Activated gamma-delta T cell treated with Interleukin-2 at 50 U/mL for 16 hours (primary cell): ENCODE measurements at places on chromosomes 2 and 18.

- DNase-seq: no peak
Measured at GRCh38 chr18:76610933-76611749, 116.1 kb upstream of the ZNF516 start.

- no peak for DNase-seq
Measured at GRCh38 chr18:2354292-2354691, 217.0 kb downstream of the METTL4 start.

- DNase-seq: no peak
Measured at GRCh38 chr2:152222975-152223637, 47.5 kb upstream of the STAM2 start.

DNA sequence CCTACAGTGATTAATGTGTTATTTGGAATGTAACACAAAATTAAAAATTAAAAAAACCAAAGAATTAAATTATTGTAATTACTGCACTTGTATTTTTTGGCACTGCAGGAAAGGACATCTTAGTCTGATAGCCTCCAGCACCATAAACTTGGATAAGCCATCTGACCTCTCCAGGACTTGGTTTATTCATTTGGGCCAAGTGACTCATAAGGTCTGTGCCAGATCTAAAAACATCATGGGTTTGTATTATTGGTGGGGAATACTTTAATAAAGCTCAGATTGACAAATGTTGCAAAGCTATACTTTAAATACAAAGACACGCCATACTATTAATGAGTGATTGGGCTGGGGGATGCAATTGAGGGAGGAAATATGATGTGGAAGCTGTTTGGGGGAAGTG lies 225.2 kb downstream of the ZNF521 start:
- no peak for DNase-seq

GRCh38 chr2:118672571-118673158 lies 174.8 kb downstream of the EN1 start:
- no peak for DNase-seq

DNA sequence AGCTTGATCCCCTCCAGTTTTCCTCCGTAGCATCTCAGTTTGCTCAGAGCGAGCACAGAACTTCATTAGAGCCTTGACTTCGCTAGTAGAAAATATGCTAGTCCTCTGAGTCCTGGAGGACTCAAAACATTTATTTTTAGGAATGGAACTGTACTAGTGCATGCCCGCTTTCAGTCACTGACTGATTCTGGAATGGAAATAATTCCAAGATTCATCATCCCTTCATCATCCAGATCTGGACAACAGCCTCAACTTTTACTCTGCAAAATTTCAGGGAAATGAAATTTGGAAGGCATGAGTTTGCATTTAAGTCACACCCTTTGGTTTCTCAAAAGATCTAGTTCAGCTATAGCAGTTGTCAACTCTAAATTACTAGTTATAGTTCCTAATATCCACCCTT lies 304.6 kb downstream of the XIRP2 start:
- DNase-seq: no peak

DNA sequence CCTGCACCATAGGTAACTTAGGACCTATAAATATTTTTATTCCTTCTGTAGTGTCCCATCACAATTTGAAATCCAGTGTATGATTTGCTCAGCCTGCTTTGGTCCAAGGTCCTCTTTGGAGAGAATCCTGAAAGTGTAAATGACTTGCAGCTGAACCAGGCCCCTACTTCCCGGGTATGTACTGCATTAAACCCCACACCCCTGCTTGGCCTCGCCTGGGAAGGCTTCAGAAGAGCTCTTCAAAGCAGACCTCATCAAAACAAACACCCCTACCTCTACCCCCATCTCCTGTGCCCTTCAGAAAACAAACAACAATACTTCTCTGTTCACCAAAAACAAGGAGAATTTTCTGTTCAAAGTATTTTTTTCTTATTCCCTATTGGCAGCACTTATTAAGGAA lies 9.5 kb upstream of the SPTBN1 start:
- DNase-seq: no peak

DNA sequence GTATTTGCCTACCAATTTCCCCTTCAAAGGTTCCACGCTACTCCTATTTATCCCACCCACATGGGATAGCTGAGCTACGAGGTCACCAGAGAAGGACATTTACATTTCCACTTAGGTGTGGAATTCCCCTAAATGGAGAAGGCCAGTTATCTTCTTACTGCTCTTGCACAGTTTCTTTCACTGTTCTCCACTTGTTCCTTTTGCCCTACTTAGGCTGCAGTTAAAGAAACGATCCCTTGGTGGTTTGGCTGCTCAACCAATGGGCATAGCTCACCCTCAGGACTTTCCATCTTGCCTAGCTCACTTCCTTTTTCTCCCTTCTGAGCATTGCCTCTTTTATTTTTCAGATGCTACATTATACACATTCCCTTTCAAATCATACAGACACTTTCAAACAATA lies 11.2 kb upstream of the NABP1 start:
- no peak for DNase-seq

- no peak for DNase-seq
Measured at GRCh38 chr2:83730223-83730622, 728.9 kb downstream of the SUCLG1 start.

- no peak for DNase-seq
Measured at GRCh38 chr2:44529448-44529847, 167.7 kb downstream of the CAMKMT start.

DNA sequence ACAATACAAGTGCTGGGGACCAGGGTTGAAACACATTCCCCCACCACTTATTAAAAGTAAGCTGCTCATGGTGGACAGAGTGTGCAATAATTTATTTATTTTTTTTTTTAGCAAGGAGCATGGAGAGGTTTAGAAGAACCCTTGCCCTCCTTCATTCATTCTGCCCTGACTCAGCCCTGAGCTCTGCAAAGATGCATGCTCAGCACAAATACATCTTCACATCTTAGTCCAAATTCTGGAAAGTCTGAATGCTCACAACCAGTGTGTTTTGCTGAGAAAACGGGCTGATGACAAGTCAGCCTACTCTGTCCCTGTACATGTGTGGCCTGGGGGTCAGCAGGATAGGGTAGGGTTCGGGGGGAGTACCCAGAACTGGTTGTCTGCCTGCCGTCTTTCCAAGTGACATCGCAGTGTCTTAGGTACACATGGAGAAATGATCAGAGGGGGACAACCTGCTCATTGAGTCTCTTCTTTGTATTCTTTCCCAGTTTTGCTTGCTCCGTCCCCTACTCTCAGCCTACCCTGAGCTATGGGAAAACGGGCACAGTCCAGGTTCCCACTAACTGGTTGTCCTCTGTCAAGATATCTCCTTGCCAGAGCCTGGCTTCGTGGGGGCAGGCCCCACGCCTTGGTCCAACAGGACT lies 76.4 kb downstream of the ADD2 start:
- DNase-seq: no peak

GRCh38 chr2:62383846-62384245 lies 122.1 kb downstream of the TMEM17 start:
- DNase-seq: no peak
